ENCODE measurements at places on chromosomes 2 and 18. TPM values are rescaled to one million over a fixed set of nuclear protein-coding genes. Genes with fewer than 3 reads are reported as not detected.

- ATAC-seq: no peak
These were observed 175.2 kb upstream of the CCDC150 start for GRCh38 chr2:196464311-196464710.

Gene ASTL
- not detected for total RNA-seq

Gene AMER3
- total RNA-seq: not detected

DNA sequence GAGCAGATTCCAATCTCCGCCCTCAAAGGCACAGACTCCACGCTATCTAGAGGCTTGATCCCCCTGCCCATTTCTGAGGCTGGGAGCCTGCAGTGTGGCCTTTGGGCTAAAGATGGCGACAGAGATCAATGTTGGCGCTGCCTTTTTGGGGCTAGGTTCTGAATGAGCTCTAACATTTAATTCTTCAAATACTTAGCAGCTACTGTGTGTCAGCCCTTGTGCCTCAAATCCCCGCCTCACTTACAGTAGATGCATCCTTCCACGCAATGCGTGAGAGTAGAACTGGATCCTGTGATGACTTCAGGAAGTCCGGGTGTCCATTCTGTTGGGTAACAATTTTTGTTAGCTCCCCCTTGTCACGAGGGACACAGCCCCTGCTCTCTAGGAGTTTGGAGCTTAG is 12.4 kb downstream of the IL1F10 start:
- ATAC-seq: no peak

GRCh38 chr2:128368437-128369107 is 49.9 kb upstream of the HS6ST1 start:
- ATAC-seq: no peak

GRCh38 chr18:41315134-41315533 is 639.9 kb upstream of the PIK3C3 start:
- ATAC-seq: no peak

DNA sequence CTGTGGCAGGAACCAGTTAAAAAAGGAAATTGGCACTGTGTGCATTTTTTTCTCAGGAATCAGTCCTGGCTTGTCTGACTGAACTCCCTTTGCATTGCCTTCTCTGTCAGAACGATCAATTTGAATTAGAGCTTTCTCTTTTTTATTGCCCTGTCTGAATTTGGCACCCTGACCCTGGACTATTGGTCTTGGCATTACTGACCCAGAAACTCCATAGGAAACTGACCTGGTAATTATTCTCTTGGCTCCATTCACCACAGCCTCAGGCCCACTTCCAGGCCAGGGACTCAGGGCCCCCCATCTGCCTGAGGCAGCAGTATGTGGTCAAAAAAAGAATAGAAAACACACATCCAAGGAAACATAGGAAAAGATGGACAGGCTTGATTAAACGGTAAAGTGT is 32.0 kb upstream of the CCDC88A start:
- ATAC-seq: no peak

Gene FAM124B
- total RNA-seq: 7.3 TPM
